Activated CD8-positive, alpha-beta memory T cell treated with anti-CD3 and anti-CD28 coated beads for 1 hour (primary cell): ENCODE measurements at places on chromosomes 2 and 18.

DNA sequence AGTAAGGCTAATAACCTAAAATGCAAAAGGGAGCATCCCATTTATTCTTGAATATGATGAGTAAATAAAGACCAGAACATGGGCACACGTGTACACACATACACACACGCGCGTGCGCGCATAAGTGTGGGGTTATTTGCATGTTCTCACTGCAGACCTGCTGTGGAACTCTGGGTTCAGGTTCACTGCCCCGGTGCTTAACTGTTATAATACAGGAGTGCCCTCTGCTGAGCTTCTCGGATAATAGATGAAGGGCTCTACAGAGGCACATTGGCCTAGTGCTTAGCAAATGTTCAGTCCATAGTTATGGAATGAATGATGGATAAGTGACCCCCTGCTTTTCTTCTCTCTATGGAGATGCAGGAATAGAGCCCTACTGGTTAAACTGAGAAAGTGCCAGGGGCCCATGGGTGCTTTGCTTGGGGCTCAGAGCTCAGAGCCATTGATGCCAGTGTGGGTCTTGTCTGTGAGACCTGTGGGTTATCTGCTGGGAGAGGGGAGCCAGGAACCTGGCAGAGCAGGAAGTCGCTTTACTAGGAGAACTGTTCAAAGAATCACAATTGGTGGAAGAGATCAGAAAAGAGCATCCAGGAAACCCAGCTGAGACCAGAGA is 3.6 kb upstream of the ARL4C start:
- DNase-seq = no peak

DNA sequence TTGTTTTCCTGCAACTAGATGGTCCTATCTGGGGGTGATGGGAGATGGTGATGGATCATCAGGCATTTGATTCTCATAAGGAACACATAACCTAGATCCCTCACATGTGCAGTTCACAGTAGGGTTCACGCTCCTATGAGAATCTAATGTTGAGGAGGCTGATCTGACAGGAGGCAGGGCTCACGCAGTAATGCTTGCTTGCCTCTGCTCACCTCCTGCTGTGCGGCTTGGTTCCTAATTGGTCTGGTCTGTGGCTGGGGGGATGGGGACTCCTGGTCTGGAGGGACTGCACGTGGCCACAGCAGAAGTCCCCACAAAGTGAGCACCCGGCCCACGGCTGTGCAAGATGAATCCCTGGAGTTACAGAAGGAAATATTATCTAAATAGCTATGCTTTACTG is 11.3 kb downstream of the MC5R start:
- no peak for DNase-seq

DNA sequence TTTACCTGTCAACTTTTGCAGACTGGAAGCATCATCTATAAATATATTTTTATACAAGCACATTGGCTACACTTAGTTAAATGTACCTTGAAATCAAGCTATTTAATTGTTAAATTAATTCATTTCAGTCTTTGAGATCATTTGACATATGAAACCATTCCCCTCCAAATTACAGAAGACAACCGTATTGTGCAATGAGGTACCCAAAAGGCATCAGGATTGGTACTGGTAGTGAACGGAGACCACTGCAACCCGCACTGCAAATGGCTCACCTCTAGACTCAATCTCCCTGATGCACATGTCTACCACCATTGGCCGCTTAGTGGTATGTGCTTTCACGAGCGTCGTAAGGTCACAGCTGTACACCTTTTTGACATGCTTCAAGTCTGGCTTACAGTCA is 47.8 kb upstream of the CHRNA1 start:
- no peak for DNase-seq

DNA sequence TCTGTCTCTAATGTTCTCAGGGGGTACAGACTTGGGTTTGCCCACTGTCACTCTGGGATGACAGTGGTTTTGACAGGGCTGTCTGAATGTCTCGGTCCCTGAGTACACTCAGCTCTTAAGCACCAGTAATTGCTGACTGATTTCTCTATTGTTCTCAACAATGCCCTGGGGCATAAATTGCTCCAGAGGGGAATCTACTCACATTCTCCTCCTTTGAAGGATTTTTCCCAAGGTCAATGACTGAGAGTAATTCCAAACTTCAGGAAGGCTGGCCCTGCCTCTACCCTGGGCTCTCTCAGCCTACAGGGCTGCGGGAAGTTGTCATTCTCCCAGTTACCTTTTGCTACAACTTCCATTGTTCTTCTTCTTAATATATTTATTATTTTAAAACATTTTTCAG is 36.5 kb downstream of the MC2R start:
- no peak for DNase-seq

- no peak for DNase-seq
Observed at GRCh38 chr18:58325494-58325893, 281.5 kb downstream of the NEDD4L start.

DNA sequence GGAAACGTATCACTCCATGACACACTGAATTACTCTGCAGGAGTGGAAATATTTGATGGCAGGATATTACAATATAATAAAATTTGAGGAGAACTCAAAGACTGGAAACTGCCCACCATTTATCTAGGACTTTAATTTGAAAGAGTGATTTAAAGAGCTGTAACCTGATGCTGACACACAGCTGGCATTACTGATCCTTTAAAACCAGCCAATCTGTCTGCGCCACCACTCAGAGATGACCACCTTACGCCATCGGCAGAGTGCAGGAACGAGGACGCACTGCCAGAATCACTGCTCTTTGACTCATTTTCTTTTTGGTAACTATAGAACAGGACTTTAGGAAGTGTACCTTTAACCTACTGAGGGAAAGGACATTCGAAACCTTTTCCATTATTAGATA is 114.1 kb downstream of the EPB41L3 start:
- no peak for DNase-seq

DNA sequence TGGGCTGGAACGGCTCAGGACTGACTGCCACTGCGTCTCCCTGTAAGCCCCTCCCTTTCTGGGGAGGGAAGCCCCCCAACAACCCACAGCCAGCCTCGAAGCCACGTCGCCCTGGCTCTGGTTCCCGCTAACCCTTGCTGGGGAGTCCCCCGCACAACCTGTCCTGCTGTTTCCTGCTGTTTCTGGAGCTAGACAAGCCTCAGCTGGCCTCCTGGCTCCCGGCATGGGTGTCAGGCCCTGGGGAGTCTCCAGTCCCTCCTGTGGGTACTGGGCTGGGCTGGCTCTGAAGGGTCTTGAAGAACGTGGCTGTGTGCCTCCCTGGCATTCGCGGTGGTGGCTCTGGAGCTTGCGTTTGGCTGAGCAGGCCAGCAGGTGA is 20.9 kb downstream of the NFATC1 start:
- no peak for DNase-seq

- DNase-seq = no peak
Observed at GRCh38 chr2:56369316-56369715, 185.5 kb downstream of the CCDC85A start.

DNA sequence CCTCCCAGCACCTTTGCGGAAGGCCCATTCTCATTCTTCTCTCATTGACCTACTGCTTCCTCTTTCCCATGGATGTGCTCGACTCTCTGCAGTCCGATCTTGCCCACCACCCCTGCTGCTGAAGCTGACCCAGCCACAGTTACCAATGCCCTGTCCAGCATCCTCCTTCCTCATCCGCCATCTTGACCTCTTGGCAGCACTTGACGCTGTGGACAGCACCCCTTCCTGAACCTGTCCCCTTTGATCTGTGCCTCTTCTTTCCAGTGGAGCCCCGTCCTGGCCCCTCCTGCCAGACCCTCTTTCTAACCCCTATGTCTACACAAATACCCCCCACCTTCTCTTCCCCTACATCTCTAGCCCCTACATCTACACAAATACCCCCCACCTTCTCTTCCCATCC is 209.1 kb downstream of the SEPTIN10 start:
- no peak for DNase-seq

- DNase-seq = no peak
Observed at GRCh38 chr18:13511961-13512577, 214.3 kb downstream of the FAM210A start.

DNA sequence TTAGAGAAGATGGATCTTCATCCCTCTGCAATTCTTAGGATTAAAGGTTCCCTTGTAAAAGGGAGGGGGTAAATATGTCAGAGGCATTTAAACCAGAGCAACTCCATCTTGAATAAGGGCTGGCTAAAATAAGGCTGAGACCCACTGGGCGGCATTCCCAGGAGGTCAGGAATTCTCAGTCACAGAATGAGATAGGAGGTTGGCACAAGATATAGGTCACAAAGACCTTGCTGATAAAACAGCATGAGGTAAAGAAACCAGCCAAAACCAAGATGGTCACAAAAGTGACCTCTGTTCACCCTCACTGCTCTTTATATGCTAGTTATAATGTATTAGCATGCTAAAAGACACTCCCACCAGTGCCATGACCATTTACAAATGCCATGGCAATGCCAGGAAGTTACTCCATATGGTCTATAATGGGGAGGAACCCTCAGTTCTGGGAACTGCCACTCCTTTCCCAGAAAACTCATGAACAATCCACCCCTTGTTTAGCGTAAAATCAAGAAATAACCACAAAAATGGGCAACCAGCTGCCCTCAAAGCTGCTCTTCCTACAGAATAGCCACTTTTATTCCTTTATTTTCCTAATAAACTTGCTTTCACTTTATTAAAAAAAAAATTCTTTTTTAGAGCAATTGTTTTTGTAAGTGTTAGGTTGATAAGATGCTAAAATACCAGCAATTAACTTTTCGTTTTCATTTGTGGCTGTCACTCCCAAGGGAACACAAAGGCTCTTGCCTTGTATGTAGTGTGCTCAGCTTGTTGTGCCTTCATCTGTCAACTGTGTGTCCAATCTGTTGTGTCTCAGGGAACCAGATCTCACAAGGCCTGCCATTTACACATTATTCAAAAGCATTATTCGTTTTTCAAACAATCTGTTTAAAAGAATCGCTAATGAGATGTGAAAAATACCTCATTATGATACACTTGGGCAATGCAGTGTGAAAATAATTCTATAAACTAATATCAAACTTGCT is 205.2 kb upstream of the RGPD4 start:
- DNase-seq = no peak

GRCh38 chr2:64376926-64377325 is 77.0 kb upstream of the LGALSL start:
- DNase-seq = no peak

DNA sequence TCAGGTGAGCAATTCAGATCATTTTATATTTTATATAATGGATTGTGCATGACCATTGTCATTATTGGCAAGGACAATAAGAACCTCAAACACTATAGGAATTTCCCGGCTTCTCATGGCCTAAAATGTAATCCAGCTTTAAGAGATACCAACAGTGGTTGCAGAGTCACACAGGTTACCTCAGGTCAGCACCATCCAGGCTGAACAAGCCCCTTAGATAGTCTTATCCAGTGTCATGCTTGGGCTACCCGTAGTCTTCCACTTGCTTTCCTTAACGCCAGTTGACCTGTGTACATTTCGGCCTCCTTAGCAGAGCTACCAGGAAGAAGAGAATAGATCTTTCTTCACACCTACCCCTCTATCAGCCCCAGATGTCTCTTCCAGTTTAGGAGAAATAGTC is 293.3 kb upstream of the SYT4 start:
- DNase-seq = no peak

- DNase-seq = no peak
Observed at GRCh38 chr18:2978661-2979106, 34.3 kb downstream of the LPIN2 start.

- DNase-seq = no peak
Observed at GRCh38 chr18:70015127-70015526, 67.5 kb upstream of the CD226 start.

DNA sequence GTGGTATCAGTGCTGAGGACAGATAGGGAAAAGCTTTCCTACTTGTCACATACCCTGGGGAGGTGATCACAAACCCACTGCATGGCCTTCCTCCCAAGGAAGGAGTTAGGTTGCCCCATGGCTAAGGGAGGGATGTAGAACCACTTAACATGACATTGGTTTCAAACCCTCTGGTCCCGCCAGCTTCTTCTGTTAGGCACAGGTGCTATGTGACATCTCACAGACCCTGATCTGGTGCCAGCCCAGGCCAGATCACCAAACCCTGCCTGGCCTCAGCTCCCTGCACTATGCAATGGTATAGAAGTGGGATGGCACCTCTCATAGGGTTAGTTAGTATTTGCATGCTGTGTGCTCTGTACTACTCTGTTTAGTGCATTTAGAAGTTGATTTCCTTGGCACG is 58.0 kb downstream of the TCF7L1 start:
- DNase-seq = no peak

GRCh38 chr2:42957109-42957860 is 164.9 kb upstream of the HAAO start:
- DNase-seq = no peak

GRCh38 chr2:39484620-39485495 is 47.8 kb upstream of the MAP4K3 start:
- no peak for DNase-seq

DNA sequence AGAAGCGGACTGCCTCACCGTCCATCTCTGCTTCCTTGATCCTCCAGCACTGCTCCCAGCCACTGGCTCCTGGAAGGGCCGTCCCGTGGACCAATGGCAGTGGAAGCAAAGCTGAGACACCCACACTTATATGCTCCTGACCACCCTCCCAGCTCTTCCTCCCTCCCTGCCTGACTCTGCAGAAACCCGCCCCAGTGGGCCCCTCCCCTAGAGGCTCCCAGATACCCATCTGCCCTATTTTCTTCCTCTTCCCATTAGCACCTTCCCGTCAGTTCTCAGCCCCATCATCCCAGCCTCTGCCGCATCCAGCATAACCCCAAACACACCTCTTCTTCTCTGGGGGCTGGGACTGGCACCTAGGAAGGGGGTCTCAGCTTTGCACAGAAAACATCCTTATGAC is at the start of gene CLEC4F:
Gene CLEC4F (minus strand): TSS at position 101 of the 400 bp plus-strand sequence. CDS start 76 bp downstream, at position 25.
- no peak for DNase-seq

DNA sequence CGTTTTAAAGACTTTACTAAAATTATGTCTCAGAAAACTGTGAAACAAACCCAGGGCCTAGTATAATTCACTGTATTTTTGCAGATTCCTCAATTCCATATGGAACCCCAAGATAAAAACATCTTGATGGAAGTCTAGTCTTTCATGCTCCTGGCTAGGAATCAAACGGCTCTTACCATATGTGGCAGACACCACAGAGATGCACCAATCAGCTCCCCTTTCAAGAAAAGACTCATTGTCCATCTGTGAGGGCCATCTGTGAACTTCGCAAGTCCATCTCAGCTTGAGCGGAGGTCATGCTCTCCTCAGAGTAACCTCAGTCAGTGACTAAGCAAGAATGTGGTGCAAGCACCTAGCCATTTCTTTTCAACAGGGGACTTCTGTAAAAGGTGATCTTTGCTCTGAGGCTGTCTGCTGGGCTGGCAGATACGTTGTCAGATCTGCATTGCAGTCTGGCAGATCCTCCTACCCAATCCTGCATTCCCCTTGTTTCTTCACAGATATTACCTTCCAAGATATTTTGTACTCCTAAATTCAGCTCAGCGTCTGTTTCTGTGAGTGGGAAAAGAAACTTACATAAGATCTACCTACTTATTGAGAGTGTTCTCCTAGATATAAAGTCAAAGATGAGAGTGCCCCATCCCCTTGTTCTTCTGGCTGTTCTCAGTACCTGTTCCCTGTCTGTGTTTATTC is 419.3 kb downstream of the SPAG16 start:
- no peak for DNase-seq

GRCh38 chr2:7044253-7045250 is 127.3 kb downstream of the RNF144A start:
- DNase-seq = peak; percentile 24

GRCh38 chr2:113407446-113408099 is 29.9 kb upstream of the ZNG1B start:
- no peak for DNase-seq

GRCh38 chr2:28062867-28063266 is 172.3 kb downstream of the BABAM2 start:
- DNase-seq = no peak

GRCh38 chr2:3148716-3149115 is 228.9 kb downstream of the EIPR1 start:
- DNase-seq = no peak

GRCh38 chr2:158723921-158724802 is 71.0 kb upstream of the DAPL1 start:
- DNase-seq = no peak
